Fibroblast of skin of scalp (primary cell): ENCODE measurements at places on chromosomes 13 and 19.

DNA sequence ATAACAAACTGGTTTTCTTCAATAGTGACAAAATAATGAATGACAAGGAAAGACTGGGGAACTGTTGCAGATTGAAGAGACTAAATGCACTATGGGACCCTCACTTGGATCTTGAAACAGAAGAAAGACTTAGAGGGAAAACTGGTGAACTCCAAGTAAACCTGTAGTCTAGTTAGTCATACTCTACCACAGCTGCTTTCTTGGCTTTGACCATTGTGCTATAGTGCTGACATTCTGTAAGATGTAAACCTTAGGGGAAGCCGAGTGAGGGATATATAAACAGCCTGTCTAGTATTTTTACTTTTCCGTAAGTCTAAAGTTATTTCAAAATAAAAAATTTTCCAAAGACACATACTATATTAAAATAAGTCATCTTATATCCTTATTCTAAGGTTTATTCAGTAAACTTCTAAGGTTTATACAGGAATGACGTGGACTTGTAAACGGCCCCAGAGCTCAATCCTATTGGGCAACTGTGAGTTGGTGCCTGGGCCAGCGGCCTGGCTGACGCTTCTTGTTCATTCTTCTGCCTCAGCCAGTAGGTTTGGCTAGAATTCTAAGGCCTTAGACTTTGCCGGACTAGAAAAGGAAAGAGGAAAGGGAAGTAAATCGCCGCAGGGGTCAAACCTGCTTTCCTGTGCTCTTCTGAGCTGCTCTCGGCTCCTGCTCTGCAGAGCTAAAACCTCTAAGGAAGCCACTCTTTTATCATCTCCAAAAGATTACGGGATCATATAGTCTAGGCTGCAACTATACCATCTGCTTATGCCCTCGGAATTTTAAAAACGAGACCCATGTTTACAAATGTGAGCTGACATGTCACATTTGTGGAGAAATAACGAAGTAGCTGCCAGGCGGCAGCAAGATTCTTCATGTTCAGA, 33.6 kb upstream of the UBE2L5 start:
- DNase-seq, result no peak

GRCh38 chr13:94112227-94112626, 367.3 kb downstream of the DCT start:
- DNase-seq, result peak; percentile 95

DNA sequence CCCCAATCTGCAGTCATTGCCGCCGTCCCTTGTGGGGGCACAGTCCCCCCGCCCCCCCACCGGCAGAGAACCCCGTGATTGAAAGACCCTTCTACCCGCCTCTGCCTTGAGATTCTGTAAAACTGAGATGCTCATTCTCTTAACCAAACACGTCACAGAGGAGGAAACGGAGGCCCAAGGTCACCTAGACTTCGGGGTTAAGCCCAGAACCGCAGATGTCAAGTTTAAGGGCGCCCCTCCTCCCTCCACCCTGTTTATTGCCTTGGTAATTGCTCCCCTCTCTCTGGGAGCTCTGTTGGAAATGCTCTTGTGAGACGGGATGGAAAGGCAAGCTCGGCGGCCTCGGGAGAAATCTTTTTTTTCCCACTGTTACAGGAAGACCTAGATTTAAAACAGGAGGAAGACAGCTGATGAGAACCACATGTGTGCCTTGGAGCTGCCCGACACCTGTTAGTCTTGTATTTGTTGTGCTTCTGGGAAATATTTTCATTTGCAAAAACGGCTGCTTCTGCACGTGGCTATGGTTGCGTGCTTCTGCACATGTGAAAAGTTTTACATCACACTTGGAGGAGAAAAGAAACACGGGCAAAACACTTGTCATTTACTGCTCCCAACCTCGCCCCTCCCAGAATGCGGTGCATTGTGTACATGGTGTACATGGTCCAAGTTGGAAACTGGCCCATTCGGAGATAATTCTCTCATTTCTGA, 1.1 kb upstream of the MED26 start:
- DNase-seq, result peak; percentile 22

- no peak for DNase-seq
Measured at GRCh38 chr13:44637581-44637980, 61.5 kb upstream of the TSC22D1 start.

DNA sequence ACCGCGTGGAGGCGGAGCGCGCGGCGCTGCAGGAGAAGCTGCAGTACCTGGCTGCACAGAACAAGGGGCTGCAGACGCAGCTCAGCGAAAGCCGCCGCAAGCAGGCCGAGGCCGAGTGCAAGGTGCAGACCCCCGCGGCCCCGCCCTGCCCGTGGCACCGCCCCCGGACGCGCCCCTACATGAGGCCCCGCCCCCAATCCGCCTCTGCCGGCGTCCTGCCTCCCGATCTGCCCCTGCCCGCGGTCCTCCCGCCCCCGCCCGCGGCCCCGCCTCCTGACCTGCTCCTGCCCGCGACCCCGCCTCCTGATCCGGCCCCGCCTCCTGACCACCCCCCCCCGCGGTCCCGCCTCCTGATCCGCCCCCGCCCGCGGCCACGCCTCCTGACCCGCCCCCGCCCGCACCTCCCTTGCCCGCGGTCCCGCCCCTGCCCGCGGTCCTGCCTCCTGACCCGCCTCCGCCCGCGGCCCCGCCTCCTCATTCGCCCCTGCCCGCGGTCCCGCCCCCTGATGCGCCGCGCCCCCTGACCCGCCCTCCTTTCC, 11.7 kb downstream of the PRR36 start:
- DNase-seq, result peak; percentile 54

GRCh38 chr13:30406779-30407416, 15.4 kb upstream of the UBE2L5 start:
- DNase-seq, result no peak

GRCh38 chr13:21698817-21699679, 28.2 kb downstream of the FGF9 start:
- no peak for DNase-seq
